Lower leg skin (tissue), 4 donors: ENCODE measurements at places on chromosomes 2 and 18. TPM values are rescaled to one million over a fixed set of nuclear protein-coding genes. Genes with fewer than 3 reads are reported as not detected.

POTEC gene
- not detected for total RNA-seq

RABL2A gene
- total RNA-seq = 18.0 TPM

CCDC74B gene
- 2.6 TPM for total RNA-seq

PLB1 gene
- 3.4 TPM for total RNA-seq

TANC1 gene
- total RNA-seq = 111 TPM

DES gene
- 163 TPM for total RNA-seq

CNGA3 gene
- total RNA-seq = not detected

LONRF2 gene
- 0.38 TPM for total RNA-seq

C2orf72 gene
- 0.95 TPM for total RNA-seq

MYO5B gene
- total RNA-seq = 74.8 TPM

VIT gene
- 11.3 TPM for total RNA-seq

MOCOS gene
- 5.8 TPM for total RNA-seq

- DNase-seq = no peak
Observed at GRCh38 chr2:144430722-144431391, 89.1 kb downstream of the ZEB2 start.

GRCh38 chr2:197464175-197464574, 10.8 kb downstream of the COQ10B start:
- no peak for DNase-seq

GRCh38 chr2:70613521-70613920, 59.9 kb upstream of the TGFA start:
- DNase-seq = no peak

DNA sequence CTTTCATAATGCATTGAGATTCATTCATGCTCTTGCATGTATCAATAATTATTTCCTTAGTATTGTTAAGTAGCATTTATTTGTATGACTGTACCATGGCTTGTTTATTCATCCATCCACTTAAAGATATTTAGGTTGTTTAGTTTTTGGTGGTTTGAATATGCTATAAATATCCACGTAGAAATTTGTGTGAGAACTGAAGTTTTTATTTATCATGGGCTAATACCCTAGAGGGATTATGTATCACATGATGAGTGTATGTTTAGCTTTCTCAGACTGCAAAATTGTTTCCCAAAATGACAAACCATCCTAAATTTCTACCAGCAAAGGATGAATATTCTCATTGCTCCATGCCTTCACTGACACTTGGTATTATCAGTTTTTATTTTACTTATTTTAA, 55.2 kb downstream of the CSRNP3 start:
- no peak for DNase-seq

GRCh38 chr2:240896871-240897692, 1.1 kb upstream of the MAB21L4 start:
- DNase-seq = no peak

GRCh38 chr18:61606068-61606660, 272.9 kb downstream of the CDH20 start:
- peak; percentile 34 for DNase-seq

DNA sequence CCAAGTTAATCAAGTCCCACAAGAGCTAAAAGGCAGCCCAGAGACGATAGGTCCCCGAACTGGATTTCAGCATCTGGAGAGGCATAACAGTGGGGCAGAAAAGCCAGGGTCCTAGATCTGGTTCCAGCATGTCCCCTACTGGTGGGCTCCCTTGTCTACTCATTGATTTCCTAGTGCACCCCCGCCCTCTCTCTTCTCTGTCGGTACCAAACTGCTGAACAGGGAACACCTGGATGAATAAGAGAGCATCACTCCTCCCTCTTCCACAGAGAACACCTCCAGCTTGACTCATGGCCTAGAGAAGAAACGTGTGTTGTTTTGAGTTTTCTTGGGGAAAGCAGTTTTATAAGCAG, 101.3 kb downstream of the FOXI3 start:
- DNase-seq = no peak

- peak; percentile 76 for DNase-seq
Observed at GRCh38 chr2:239789711-239790110, 235.4 kb downstream of the NDUFA10 start.

- no peak for DNase-seq
Observed at GRCh38 chr2:43178055-43178598, 48.3 kb downstream of the ZFP36L2 start.

DNA sequence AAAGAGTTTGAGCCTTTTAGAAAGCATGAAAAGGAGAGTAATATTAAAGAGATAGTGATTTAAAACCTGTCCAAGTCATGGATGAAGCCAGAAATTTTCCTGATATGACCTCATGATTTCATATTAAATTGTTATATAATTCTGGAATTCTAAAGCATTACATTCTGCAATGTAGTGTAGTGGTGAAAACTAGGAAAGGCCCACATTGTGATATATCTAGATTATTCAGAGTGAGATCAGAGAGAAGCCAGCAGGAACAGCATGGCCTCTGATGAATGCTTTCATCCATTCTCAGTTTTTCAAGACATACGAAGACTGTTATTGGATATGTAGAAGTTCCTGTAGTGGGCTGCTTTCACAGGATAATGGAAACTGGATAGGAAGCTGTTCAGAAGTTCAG, 98.8 kb downstream of the LCLAT1 start:
- no peak for DNase-seq

DNA sequence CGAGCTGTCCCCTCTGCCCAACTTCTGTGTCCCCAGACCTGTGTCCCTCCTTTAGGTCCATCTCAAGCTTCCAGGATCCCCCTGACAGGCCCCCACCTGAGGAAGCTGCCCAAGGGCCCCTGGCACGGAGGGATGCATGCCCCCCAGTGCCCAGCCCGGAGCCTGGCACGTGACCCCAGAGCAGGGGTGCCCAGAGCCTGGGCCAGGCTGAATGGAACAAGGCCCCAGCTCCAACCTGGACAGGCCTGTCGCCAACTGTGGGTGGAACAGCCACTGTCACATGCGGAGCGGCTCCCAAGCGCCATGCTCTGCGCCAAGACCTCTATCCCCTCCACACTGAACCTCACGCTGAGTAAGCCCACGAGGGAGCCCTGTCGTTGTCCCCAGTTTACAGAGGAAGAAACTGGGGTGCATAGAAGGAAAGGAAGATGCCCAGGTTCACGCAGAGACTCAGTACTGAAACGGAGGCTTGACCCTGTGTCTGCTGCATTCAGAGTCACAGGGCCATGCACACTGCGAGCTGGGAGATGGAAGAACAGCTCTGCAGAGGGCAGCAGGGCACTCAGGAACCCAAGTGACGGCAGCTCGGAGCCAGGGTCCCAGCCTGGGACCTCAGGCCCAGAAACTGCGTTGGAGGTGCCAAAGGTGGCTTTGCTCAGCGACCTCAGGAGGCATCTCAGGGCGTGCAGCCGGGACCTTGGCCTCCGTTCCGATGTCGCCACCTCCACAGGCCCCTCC, 5.5 kb upstream of the ECEL1 start:
- DNase-seq = no peak

DNA sequence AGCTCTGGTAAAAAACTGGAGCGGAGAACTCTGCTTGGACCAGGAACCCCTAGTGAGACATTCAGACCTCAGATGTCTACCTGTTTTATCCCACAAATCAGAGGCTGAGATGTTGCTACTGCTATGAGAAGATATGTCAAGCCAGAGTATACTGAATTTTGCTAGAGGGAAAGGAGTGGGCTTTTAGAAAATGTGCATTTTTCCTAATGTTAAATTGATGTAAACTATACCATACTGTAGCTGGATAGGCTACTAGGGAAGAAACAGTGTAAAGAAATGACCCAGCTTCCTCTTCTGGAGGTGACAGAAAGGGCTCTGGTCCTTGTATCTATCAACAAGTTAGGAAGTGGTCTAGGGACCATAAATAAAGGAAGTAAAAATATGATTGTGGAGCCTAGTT, 65.0 kb downstream of the SLC39A10 start:
- DNase-seq = no peak

- no peak for DNase-seq
Observed at GRCh38 chr2:234964631-234965461, 13.0 kb downstream of the SH3BP4 start.

GRCh38 chr2:42385225-42385624, 24.2 kb upstream of the COX7A2L start:
- no peak for DNase-seq

GRCh38 chr2:9380702-9381628, 42.4 kb downstream of the ITGB1BP1 start:
- DNase-seq = peak; percentile 92

DNA sequence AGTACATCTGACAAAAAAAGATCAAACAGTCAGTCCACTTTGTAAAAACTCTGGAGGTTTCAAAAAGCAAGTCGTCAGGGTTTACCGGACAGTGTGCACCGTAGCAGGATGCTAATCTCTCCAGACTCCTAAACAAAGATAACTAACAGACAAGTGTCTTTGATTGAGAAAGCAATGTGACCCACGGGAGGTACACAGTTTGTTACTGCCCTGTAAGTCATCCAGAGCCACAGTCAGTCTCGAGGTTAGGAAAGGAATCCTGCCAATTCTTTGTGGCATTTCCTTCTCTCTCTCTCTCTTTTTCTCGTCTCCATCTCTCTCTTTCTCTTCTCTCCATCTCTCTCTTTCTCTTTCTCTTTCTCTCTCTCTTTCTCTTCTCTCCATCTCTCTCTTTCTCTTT, 42.8 kb downstream of the LRRTM4 start:
- no peak for DNase-seq

DNA sequence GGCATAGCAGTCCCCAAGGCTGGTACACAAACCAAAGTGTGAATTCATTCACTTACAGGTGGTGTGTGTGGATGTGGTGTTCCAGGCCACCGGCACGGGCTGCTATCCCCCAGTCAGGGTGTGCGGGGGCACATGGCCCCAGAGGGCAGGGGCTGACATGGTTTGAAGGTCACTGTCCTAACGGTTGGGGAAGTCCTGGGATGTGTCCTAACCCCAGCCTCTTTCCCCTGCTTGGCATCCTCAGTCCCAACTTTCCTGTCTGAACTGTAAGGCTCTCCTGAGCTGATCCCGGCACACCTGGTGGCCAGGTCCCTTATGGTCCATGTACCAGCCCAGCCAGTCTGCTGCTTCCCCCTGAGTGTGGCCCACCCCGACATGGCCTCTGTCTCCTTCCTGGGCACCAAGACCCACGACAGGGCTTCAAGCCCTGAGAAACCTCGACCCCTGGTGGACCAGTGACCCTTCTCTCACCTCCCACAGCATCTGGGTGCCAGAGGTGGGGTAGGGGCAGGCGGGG, 2.4 kb upstream of the TMEM185B start:
- no peak for DNase-seq

GRCh38 chr2:238916875-238917590, 69.1 kb downstream of the TWIST2 start:
- peak; percentile 80 for DNase-seq

DNA sequence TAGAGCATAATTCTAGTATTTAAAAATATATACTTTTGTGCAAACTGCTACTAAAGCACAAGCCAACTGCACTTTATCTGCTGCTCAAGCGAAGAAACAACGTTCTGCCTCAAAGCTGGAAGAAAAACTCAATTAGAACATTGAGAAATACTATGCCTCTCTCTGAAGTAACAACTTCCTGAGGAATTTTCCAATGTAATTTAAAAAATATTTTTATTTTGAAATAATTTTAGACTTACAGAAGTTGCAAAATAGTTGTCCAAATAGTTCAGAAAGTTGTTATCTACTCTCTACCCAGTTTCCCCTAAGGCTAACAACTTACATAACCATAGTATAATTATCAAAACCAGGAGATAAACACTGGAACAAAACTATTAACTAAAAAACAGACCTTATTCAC, 12.3 kb upstream of the POLI start:
- no peak for DNase-seq

GRCh38 chr2:199465390-199465789, 7.7 kb upstream of the SATB2 start:
- no peak for DNase-seq

- DNase-seq = no peak
Observed at GRCh38 chr2:159971365-159972152, 90.9 kb downstream of the PLA2R1 start.

GRCh38 chr2:109711230-109712122, 82.6 kb upstream of the RGPD5 start:
- DNase-seq = no peak
